ENCODE measurements at places on chromosomes 6 and 20.

- DNase-seq, result no peak
Observed at GRCh38 chr6:98832284-98833056, 1.9 kb upstream of the POU3F2 start.

DNA sequence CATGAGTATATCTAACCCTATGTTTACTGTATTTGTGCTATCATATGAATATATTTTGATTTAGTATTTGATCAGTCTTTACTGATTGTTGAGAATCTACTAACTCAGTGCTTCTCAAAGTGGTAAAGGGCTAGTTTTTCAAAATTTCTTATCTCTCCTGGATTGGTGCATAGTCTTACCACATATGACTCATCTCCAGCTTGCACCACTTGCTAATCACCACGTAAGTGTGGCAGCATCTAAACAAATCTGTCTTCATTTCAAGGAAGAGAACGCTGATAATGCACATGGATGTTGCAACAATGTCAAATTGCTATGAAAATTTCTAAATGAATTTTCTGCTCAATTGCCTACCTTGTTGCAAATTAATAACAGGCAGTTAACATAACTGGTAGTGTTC lies 299.5 kb downstream of the PAX1 start:
- no peak for DNase-seq

DNA sequence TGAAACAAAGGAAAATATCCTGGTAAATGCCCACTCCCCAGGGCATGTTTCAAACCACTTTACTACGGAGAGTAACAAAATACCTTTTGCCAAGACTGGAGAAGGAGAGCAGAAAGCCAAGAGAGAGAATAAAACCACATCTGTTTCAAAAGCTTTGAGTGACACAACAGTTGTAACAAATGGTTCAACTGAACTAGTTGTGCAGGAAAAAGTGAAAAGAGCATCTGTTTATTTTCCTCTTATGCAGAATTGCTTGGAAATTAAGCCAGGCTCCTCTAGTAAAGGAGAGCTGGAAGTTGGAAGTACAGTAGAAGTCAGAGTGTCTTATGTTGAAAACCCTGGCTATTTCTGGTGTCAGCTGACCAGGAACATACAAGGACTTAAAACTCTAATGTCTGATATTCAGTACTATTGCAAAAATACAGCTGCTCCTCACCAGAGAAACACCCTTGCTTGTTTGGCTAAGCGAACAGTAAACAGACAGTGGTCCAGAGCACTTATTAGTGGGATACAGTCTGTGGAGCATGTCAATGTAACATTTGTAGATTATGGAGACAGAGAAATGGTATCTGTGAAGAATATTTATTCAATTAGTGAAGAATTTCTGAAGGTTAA lies 2.6 kb downstream of the TDRD6 start:
- DNase-seq, result no peak

DNA sequence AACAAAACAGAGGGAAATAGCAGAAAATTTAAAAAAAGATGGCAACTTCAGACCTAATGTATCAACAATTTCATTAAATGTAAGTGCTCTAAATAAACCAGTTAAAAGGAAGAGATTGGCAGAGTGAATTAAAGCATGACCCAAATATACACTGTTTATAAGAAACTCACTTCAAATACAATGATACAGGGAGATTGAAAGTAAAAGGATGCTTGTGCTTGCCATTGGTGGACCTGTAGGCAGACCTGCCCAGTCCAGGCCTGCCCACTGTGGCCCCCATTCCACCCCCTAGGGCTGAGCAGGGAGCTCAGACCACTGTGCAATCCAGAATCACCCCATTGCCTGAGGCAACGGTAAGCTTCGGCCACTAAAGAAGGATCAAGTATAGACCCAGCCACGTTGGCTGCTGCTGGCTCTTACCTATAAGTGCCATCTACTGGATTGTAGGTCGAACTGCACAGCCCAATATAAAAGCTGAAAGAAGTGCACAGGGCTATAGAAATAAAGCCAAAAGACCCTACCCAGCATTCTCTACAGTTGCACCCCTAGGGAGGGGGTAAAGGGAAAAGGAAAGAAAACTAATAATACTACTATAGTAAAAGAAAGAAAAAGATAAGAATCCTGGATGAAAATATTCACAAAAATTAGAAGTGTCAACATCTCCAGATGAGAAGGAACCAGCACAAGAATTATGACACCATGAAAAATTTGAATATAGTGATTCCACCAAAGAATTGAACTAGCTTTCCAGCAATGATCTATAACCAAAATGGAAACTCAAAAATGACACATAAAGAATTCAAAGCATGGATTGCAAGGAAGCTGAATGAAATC lies 36.1 kb downstream of the PSMB1 start:
- no peak for DNase-seq

GRCh38 chr6:27862396-27863066 lies 49.7 kb downstream of the OR2B2 start:
- no peak for DNase-seq

DNA sequence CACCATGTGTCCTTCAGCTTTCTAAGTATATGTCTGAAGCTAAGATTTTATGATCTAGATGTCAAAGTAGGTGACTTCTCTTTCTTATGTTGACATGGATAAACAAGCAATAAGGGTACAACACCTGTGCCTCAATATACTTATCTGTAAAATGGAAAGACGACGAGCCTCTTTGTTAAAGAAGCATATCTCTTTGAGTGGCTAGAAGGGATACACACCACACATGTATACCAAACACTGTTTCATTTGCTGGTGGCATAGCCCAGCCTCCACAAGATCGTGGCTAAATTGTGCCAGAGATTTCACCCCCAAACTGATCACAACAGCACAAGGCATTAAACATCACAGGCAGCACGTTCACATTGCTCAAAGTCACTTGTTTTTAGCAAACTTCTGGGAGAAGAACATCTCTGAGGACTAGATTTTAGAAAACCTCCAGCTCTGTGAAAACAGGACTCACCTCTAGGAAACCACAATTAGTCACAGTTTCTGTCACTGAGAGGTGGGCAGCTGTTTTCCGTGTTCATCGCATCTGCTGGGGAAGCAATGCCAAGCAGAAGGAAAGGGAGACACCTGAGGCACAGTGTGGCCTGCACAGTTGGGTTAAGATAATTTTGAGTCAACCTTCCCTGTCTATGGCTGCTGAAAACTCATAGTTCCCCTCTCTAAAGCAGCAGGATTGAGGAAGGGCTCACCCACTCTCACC lies 263.0 kb upstream of the PLCB4 start:
- no peak for DNase-seq

GRCh38 chr6:108528878-108529277 lies 31.8 kb upstream of the FOXO3 start:
- no peak for DNase-seq

- DNase-seq, result no peak
Observed at GRCh38 chr6:24827970-24828369, 29.3 kb upstream of the ARMH2 start.

DNA sequence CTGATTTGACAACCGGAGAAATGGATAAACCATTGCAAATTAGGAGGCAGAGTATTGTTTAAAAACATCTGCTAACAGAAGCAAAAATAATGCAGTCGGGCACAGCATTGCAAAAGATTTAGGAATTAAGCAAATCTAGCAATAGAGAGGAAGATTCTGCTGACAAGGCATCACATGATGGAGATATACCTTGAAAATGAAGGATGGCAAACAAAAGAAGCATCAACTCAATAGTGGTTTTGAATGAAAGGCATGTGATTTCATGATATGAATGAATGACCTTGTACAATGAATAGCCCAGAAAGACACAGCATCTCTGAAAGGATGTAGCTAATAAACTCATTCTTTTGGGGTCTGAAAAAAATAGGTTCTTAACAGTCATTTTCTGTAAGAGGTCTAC lies 8.6 kb upstream of the RBM39 start:
- DNase-seq, result no peak

DNA sequence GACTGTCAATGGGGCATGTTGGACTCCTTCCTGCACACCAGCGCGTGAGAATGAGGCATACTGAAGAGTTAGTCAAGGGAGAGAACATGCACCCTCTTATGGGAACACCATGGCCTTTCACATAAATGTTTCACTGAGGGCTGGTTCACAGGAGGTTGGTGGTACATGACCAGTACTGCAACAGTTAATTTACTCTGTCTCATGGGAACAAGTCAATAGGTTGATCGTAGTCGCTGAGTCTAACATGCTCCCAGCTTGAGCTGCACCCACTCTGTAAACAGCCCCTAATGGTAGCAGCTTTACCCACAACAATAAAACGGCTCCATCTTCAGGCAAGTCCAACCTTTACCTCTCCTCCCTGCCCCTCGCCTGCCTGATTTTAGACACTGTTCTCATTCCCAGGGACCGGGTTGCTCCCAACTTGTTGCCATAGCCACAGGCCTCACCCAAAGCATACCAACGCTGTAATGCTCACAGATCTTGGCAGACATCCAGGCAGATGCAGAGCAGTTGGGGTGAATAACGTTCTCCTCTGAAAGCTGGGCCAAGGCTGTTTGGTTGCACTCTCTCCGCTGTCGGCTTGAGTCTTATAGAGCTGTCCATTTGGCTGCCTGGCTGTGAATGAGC lies 111.3 kb downstream of the LY86 start:
- DNase-seq, result no peak

DNA sequence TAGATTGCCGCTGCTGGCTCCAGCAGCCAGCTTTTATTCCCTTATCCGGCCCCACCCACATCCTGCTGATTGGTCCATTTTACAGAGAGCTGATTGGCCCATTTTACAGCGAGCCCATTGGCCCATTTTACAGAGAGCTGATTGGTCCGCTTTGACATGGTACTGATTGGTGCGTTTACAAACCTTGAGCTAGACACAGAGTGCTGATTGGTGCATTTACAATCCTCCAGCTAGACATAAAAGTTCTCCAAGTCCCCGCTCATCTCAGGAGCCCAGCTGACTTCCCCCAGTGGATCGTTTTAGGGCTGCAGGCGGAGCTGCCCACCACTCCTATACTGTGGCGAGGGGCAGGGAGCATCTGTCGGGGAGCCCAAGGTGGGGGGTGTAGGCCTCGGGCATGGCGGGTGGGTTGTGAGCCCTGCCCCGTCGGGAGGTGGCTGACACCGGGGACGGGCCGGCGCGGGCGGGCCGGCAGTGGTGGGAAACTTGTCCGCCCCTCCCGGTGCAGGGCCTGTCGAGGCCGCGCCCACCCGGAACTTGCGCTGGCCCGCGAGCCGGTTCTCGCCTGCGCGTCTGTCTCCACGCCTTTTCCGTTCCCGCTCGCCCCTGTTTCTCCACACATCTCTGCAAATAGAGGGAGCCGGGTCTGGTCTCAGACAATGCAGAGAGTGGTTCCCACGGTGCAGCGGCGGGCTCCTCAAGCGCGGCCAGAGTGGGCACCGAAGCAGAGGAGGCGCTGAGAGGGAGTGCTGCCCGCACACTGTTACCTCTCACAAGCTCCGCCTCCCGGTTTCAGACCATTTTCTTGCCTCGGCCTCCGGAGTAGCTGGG lies 86.1 kb upstream of the STMND1 start:
- DNase-seq, result no peak

- no peak for DNase-seq
Observed at GRCh38 chr6:70221025-70221714, 81.7 kb downstream of the COL9A1 start.

DNA sequence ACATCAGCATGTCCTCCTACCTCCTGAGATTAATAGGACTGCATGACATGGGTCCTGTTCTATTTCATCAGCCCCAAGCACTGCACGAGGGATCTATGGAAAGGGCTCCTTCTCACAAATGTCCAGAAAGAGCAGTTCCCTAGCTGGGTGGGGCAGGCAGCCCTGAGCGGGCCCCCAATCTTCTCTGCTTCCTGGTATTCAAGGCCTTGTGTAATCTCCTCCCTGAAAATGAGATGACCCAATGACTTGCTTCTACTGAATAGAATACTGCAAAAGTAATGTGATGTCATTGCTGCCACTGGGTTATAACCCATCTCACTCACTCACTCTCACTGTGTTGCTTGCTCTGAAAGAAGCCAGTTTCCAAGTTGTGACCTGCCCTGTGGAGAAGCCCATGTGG lies 126.4 kb downstream of the OPRM1 start:
- no peak for DNase-seq

- DNase-seq, result no peak
Observed at GRCh38 chr6:154550779-154551178, 40.3 kb upstream of the CNKSR3 start.

DNA sequence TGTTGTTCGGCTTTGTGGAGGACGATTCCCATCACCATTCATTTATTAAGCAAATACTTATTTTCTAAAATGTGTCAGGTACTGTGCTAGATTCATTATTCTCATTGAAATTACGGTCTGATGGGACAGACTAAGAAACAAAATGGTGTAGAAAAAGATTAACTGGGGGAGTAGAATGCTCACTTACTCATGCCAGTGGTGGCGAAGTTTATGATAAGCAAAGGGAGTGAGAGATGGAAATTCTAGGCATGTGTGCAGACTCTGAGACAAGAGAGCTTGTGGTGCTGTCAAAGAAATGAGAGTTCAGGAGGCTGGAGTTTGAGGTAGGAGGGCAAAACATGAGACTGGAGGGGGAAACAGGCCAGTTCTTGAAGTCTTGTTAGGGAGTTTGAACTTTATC lies 896 bp downstream of the RPP21 start:
- DNase-seq, result no peak
